Left renal pelvis (tissue), 4 donors: ENCODE measurements at places on chromosomes 13 and 19. TPM values are rescaled to one million over a fixed set of nuclear protein-coding genes. Genes with fewer than 3 reads are reported as not detected.

DNA sequence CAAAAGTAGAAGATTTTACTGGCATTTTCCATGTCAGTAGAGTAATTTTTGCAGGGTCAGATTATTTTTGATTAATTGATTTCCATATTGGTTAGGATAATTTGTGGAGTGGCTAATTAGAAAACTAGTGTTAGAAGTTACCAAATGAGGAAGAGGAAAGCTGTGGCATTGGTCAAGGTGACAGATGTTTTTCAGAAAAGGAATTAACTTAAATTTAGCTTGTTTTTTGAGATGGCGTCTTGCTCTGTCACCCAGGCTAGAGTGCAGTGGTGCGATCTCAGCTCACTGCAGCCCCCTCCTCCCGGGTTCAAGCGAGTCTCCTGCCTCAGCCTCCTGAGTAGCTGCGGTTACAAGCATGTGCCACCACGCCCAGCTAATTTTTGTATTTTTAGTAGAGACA, 28.8 kb downstream of the LSM14A start:
- no peak for DNase-seq

- DNase-seq: no peak
These were observed 11.5 kb upstream of the ZNF814 start for GRCh38 chr19:57900311-57900710.

- DNase-seq: no peak
These were observed 1213.1 kb downstream of the OLFM4 start for GRCh38 chr13:54241719-54242118.

DNA sequence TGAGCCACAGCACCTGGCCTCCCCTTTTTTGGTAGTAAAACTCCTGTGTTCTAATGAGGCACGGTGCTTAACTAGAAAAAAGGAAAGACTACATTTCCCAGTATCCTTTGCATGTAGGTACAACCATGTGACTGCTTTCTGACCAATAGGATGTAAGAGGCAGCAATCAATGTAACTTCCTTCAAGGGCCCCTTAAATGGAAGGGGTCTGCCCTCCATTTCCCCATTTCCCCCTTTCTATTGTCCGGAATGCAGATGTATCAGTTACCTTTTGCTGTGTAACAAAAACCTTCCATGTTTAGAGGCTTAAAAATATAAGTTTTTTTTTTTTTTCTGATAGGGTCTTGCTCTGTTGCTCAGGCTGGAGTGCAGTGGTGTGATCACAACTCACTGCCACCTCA, 2.2 kb downstream of the GPR32 start:
- DNase-seq: no peak

DNA sequence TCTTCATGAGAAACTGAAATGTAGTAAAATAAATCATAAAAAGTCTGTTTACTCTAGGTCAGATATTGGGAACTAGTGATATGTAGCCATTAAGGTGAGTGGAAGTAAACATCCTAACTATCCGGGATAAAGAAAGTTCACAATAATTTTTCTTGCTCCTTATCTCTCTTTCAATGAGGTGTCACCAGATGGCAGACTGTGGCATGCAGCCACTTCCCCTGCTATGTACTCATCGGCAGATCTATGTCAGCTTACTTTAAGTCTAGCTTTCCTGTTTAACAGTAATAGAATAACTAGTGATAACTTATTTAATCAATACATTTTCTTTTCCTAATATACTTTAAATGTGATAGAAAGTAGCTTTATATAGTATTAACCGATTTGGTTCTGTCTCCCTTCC, 181.9 kb downstream of the NDFIP2 start:
- no peak for DNase-seq

DNA sequence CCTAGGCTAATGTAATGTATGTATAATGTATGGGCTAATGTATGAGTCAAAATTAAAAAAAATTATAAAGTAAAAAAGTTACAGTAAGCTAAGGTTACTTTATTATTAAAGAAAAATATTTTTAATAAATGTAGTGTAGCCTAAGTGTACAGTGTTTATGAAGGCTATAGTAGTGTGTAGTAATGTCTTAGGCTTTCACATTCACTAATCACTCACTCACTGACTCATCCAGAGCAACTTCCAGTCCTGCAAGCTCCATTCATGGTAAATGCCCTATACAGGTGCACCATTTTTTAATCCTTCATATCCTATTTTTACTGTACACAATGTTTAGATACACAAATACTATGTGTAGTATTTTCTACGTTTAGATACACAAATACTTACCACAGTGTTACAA, 1.8 kb upstream of the TMEM272 start:
- DNase-seq: no peak

DNA sequence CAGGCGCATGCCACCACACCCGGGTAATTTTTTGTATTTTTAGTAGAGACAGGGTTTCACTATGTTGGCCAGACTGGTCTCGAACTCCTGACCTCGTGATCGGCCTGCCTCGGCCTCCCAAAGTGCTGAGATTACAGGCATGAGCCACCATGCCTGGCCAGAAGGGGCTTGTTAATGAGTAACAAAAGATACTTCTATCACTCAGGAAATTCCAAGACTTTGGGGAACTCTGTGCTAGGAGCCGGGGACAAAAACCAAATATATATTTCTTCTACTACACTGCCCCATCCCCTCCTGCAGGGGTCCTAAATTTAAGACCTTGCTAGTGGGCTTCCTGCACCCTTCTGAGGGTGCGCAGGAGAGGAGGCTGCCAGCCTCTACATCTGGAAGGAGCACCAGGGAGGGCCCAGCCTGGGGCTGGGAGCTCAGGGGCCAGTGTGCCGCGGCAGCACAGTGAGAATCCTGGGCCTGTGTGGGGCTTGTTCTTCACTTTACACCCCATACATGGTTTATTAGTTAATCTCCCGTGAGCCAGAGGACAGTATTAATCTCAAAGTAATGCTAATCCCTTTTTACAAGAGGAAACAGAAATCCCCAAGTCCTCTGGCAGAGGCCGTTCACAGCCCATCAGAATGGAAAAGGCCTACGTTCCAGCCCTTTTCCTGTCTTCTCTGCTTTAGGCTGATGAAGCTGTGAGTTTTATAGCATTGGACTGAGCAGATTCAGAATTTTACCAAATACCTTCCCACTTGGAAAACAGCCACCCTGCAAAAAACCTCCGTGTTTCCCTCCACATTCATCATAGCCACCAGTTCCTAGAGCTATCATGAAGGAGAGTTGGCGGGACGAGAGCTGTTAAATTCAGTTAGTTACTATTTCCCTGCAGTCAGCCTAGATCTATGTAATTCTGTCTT, 44.4 kb upstream of the NPAS1 start:
- DNase-seq: no peak

GRCh38 chr13:75881109-75881775, 245.1 kb downstream of the LMO7 start:
- no peak for DNase-seq

- DNase-seq: no peak
These were observed 59.0 kb downstream of the DGKH start for GRCh38 chr13:42107421-42107820.

DNA sequence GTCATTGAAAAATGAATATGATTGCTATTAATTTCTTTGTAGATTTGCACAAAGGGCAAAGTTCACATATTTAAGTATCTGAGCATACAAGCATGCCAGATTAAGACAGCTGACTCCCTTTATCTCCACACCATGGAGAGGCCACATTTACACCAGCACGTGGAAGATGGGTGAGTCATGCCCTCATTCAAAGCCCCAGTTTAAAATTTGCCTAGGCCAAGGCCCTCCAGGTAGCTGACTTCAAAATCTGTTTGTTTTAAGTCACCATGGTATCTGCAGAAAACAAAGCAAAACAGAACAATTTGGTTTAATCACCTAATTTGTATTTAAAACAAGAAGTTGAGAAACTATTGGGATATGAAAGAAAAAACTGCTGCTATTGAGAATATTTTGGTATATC, 109.2 kb downstream of the ESD start:
- DNase-seq: no peak

DNA sequence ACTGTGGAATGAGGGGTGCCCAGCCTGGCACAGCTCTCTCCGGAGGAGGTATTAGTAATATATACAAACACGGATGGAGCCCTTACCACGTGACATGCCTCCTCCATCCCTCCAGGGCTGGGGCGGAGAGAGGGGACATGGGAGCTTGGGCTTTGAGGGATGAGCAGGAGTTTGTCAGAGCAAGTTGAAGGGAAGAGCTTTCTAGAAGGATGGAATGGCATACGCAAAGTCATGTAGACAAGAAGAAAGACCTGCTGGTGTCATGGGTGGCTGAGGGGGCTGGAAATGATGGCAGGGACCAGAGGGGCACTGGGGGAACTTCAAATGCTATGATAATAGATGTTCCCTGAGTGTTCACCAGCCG, 2.6 kb downstream of the MPND start:
- DNase-seq: no peak

- peak; percentile 22 for DNase-seq
These were observed 119.2 kb downstream of the GPC6 start for GRCh38 chr13:93345770-93346169.

DNA sequence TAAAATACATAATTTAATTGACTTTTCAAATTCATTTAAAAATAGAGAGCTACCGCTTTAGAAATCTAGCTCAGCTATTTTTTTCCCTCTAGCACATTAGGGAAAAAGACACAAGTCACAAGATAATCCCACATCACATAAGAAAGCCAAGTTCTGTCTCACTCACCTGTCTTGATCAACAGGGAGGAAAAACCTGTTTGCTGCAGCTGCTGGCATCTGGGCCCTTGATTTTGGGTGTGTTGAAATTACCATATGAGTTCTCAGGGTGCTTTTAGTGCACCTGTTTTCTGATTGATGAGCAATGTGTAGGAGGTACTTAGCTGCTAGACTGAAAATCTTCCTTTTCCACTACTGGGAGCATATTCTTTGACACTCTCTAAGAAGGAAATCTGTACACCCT, 53.8 kb downstream of the ZDHHC20 start:
- no peak for DNase-seq

DNA sequence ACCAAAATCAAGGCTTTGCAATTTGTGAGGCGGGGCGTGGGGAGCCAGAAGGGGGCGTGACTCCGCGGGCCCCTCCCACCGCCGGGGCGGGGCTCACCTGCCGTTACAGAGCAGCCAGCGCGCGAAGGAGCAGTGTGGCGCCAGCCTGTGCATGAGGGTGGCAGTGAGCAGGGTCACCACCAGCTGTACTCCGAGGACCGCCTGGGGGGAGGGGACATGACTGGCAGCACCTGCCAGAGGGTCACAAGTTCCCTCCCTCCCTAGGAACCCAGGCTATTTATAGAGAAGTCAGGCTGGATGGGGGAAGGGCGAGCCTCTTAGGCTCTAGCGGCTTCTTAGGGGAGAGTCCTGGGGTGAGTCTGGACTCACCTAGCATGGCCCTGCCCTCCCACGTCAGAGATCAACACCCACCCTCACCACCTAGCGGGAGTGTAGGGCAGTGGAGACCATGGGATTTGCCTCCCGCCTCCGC, 3.6 kb downstream of the TMEM161A start:
- DNase-seq: no peak

DNA sequence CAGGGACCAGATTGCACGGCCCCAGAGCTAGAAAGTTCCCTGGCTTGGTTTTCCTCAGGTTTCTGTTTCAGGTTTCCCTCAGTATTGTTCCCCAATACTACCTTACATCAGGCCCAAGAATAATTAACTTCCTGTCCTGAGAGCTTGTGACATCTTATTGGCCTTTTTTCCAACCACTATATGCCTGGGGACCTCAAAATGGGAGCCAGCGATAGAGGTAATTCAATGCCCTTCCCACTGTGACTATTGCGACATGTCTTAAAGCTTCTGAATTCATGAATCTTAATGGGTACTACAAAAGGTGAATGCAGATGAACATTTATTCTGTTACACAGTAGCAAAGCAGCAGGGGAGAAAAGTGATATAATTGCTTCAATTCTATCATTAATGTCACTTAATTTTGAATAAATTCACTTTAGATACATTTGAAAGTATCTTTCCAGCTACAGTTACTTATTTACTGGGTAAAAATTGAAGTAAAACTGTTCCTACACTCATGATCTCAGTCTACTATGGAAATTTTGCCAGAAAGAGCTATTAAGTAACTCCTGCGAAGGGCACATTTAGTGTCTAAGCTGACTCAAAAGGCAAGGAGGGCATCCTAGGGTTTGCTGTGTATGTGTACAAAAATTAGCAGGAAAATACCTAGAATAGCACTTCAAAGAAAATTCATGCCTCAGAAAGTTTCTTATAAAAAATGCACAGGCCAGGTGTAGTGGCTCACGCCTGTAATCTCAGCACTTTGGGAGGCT, 4.1 kb downstream of the CRYL1 start:
- DNase-seq: no peak

GRCh38 chr19:16559780-16560276, 12.4 kb downstream of the SLC35E1 start:
- DNase-seq: no peak

DNA sequence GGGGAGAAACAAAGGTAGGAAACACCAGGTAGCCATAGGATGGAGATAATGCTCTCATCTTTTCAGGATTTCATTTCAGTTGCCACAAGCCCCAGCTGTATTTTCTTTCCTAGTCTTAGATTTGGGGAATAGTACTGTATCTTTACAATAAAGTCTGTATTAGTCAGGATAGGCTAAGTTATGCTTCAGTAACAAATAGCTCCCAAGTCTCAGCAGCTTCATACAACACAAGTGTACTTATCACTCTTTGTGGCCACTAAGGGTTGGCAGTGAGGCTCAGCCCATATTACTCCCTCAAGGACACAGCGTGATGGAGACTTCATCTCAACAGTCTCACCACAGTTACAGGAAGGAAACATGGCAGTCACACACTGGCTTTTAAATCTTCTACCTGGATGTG, 61.4 kb downstream of the STARD13 start:
- DNase-seq: no peak

The KISS1R gene
- polyA plus RNA-seq: 0.98 TPM

The CDC42EP5 gene
- polyA plus RNA-seq: 61.0 TPM

The CFAP97D2 gene
- not detected for polyA plus RNA-seq

The MBD3L3 gene
- polyA plus RNA-seq: not detected

The FGF21 gene
- polyA plus RNA-seq: not detected

The KLK6 gene
- 34.3 TPM for polyA plus RNA-seq

The YJEFN3 gene
- 13.0 TPM for polyA plus RNA-seq

The MEIS3 gene
- polyA plus RNA-seq: 26.0 TPM

The MYBPC2 gene
- polyA plus RNA-seq: 0.57 TPM

The CAPN12 gene
- polyA plus RNA-seq: 10.6 TPM

The MISP gene
- polyA plus RNA-seq: 6.9 TPM

The ZNF134 gene
- 28.1 TPM for polyA plus RNA-seq

The ZNF235 gene
- 12.2 TPM for polyA plus RNA-seq
